ENCODE measurements at places on chromosomes 1 and 21. TPM values are rescaled to one million over a fixed set of nuclear protein-coding genes. Genes with fewer than 3 reads are reported as not detected.

- DNase-seq = peak; percentile 72
Observed at GRCh38 chr1:27726173-27727044, 648 bp downstream of the FAM76A start.

- DNase-seq = no peak
Observed at GRCh38 chr1:184792450-184792969, 37.9 kb upstream of the EDEM3 start.

DNA sequence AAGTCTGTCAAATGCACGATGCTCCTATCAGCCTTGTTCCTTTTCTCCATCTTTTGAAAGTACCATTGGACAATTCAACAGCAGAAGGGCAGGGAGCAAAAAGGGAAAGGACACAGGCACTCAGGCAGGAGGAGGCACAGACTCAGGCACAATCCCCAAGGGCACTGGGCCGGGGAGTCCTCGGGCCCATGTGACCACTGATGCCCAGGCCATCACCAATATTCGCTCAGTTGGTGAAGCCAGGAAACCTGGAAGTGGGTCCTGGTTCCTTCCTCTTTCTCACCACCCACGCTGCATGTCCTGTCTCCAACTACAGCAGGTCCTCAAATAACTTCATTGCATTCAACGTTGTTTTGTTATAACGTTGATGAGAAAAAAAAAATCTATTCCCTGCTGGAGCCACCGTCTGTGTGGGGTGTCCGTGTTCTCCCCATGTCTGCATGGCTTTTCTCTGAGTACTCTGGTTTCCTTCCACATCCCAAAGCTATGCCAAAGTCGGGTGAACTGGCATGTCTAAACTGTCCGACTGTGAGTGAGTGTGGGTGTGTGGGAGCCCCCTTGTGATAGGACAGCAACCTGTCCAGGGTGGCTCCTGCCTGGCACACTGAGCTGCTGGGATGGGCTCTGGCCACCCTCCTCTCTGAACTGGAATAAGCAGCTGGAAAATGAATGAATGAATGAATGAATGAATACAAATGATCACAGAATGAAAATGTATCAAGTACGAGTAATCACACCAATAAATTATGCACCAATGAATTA lies 12.5 kb downstream of the NID1 start:
- DNase-seq = no peak

GRCh38 chr1:183228347-183229220 lies 42.5 kb downstream of the LAMC2 start:
- DNase-seq = no peak

- peak; percentile 15 for DNase-seq
Observed at GRCh38 chr1:18536915-18537314, 56.2 kb downstream of the KLHDC7A start.

GRCh38 chr1:20496241-20496661 lies 10.2 kb upstream of the CAMK2N1 start:
- DNase-seq = no peak

DNA sequence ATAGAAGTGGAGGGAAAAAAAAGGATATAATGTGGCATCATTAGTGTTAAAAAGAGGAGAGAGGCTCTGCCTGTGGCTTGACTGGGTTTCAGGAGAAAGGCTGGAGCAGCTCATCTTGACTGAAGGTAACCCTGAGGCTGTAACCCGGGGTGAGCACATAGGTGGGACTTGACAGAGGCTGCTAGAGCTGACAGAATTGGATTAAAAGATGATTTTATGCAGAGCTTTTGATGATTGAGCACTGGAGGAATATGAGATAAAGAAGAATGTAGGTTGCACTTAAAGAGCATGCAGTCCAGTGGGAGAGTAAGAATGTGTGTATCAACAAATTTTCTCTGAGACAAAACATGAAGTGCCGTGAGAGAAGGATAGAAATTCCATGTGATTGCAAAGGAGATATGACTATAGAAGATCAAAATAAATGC lies 17.3 kb downstream of the LAMC1 start:
- no peak for DNase-seq

DNA sequence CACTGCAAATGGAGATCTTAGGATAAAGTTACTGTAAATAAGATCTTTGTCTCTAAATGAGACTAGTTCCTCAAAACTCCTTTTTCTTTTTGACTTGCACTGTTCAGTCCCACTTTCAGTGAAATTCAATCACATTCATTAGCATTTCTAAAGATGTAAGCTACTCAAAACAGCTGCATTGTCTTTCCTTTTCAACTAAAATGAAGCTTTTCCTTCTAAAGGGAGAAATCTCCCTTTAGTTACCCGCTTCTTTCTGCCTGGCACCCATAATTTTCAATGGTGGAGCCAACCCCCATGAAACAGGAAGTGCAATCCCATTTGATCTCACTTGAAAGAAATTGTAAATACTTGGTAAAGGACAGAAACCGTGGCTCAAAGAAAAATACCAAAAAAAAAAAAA lies 387.4 kb upstream of the PKN2 start:
- DNase-seq = no peak

- DNase-seq = no peak
Observed at GRCh38 chr1:190476806-190477205, 858 bp downstream of the BRINP3 start.

DNA sequence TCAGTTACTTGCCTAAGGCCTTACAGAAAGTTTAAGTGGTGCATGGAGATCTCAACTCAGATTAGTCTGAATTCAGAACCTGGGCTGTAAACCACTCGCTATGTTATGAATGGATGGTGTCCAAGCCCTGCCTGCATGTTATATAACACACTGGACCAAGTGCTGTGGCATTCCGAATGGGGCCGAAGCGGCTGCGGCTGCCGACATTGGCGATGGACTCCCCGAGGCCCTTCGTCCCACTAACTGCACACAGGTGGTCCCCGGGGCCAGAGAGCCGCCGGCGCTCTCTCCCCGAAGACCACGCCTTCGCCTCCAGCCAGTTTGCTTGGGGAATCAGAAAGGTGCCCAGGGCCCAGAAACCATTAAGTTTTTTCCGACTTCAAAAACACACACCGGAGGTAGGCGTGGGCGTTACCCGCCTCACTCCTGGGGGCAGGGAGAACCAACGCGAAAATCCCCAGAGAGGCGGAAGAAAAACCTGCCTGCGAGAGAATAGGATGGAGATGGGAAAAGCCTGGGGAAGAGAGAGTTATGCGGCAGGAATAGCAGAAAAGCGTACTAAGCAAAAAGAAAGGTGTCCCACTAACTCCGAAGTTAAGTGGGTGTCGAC lies 579 bp upstream of the TENT5C start:
- no peak for DNase-seq

DNA sequence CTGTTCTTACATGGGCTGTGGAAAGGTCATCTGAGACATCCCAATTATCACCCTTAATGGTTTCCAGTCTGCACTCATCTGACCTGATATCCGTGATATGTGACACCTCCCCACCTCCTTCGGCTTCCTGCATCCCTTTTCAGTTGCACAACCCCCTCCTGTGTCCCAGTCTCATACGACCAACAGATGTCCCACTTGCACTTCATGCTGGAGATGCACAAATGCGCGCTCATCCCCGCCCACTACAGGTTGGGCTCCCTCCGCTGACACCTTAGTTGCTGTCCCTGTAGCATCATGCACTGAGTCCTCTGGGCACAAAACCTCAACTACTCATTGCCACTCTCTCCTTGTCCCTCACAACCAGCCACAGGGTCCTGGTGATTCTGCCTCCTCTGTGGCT lies 94.4 kb downstream of the MIS18A start:
- DNase-seq = no peak

DNA sequence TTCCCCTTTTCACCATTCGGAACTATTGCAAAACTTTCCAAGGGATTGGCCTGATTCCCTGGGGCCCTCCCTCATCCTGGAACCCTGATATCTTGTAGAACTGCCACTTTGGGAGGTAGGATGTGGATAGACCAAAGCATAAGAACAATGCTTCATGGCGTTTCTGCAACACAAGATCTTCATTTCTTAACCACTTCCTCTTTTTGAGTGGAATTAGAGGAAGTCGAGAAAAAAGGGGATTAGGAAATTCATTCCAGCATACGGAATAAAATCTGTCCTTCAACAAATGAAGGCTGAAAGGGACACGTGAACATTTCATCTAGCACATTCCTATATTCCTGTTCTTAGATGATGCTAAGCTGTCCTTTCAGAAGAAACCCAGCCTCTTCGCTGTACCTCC lies 149.3 kb downstream of the HUNK start:
- no peak for DNase-seq

DNA sequence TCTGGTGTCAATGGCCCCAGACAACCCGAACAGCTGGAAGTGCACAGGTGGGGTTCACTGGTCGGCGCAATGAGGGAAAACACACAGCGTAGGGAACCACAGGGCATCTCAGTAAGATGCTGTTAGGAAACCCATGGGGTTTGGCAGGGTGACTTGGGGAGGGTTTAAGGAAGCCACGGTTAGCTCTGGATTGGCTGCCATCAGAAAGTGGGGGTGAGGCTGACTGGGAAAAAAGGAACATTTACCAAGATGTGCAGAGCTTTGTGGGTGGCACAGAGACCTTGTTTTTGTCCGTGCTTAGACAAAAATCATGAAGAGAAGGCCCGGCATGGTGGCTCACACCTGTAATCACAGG lies 11.0 kb downstream of the ALDH4A1 start:
- DNase-seq = no peak

DNA sequence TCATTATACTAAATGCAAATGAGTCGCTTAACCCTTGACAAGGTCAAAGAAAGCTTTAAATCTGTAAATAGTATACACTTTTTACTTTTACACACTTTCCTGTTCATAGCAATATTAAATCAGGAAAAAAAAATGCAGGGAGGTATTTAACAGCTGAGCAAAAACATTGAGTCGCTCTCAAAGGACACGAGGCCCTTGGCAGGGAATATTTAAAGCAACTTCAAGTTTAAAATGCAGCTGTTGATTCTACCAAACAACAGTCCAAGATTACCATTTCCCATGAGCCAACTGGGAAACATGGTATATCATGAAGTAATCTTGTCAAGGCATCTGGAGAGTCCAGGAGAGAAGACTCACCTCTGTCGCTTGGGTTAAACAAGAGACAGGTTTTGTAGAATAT lies 62.7 kb downstream of the CAPN2 start:
- DNase-seq = no peak

DNA sequence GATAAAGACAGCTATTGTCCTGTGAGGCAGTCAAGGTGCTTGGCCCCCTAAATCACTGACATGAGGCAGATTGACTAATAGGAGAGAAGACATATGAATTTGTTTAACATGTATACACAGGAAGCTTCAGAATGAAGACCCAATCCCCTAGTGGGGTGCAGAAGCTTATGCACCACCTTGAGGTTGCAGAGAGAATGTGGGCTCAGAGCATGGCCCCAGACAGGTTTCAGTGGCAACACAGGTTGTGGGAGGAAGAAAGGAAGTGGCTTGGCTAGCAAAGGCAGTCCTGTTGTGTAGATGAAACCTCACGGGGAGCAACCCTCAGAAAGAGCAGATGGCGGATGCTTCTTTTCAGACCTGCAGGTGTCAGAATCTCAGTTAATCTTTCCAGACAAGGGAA lies 37.0 kb upstream of the PARP1 start:
- DNase-seq = peak; percentile 93

DNA sequence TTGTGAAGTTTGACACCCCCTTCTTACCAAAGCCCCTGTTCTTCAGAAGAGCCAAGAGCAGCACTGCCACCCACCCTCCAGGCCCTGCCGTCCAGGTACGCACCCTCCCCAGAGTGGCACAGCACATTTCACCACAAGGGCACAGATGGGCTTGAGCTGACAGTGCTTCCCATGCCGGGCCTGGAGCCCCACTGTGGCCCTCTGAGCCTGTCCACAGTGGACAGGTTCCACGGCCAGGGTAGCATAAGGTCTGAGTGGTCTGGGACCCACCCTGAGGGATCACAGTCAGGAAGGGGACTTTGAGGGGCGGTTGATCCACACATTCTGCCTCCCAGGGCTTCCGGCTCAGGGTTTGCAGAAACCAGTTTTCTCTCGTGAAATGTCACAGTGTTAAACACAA lies 28.6 kb upstream of the PDXK start:
- no peak for DNase-seq

DNA sequence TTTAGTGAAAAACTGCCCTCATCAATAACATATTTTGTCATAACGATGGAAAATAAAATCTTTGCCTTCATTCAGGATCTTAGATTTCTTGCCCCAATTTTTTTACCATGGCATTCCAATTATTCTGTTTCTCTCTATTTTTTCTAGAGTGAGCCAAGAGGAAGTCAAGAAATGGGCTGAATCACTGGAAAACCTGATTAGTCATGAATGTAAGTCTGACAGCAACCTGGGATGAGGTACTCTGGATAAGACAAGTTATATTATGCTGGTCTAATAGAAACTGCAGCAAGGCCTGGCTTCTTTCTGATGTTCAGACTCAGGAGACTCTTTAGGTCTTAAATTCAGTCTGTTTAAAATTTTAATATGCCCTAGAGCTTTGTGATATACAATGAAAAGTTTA lies 3.5 kb downstream of the RGS4 start:
- no peak for DNase-seq

GRCh38 chr1:57061369-57061768 lies 95.6 kb upstream of the C8B start:
- no peak for DNase-seq

DNA sequence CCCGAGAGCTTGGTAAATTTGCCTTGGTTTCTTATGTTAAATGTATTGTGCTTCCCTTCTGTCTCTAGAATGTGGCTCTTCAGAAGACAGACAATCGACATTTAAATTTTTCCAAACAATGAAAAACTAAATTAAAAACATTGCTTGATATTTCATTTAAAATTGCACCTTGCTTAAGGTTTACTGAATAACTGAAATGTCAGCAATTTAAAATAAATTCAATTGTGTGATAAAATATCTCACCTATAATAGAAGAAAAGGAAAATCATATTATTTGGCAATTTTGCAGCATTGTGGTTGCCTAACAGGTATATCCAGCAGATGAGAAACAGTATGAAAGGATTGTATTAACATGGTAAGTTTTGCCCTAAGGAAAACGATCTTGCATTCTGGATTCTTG lies 56.5 kb downstream of the MAP3K21 start:
- no peak for DNase-seq

GRCh38 chr1:21295002-21295401 lies 4.7 kb upstream of the ECE1 start:
- peak; percentile 66 for DNase-seq

GRCh38 chr21:35075546-35075945 lies 26.4 kb upstream of the RUNX1 start:
- no peak for DNase-seq

- DNase-seq = no peak
Observed at GRCh38 chr1:67432745-67433144, 2.5 kb upstream of the SERBP1 start.

DNA sequence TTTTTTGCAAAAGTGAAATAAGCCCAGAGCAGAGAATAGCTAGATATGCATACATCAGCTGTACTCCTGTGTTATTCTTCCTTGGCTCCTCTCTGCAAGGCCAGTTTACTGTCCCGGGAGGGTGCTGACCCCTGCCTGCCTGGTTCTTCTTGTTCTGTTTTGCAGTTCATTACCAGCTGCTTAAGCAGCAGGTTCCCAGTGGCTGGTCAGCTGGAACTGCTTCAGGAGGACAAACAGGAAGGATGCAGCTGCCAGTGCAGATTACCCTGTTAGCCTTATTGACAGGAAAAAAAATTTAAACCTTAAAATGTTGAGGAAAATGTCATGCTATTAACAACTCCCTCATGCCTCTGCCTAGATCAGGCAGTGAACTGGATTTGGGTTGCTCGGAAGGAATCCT lies 16.0 kb upstream of the LRIG2 start:
- no peak for DNase-seq

OVAAL gene
- total RNA-seq = not detected

CD48 gene
- total RNA-seq = 304 TPM

S1PR1 gene
- total RNA-seq = 68.2 TPM

CELA2A gene
- not detected for total RNA-seq

LCE1E gene
- total RNA-seq = not detected

TRIM58 gene
- not detected for total RNA-seq

GCLM gene
- total RNA-seq = 25.7 TPM

MATN1 gene
- not detected for total RNA-seq

FLG gene
- total RNA-seq = not detected

PPFIA4 gene
- 4.6 TPM for total RNA-seq

MNDA gene
- total RNA-seq = not detected

Data from activated CD8-positive, alpha-beta memory T cell treated with anti-CD3 and anti-CD28 coated beads, Interleukin-2, amount 10 ng/mL, durations not matched to agents 7 days and 5 days (primary cell).